Activated CD4-positive, alpha-beta T cell treated with anti-CD3 and anti-CD28 coated beads, Interleukin-2, Interleukin-6, amounts not matched to agents 100 ng/mL and 50 ng/mL, durations not matched to agents 16 hours and 8 hours (primary cell): ENCODE measurements at places on chromosomes 2 and 18.

DNA sequence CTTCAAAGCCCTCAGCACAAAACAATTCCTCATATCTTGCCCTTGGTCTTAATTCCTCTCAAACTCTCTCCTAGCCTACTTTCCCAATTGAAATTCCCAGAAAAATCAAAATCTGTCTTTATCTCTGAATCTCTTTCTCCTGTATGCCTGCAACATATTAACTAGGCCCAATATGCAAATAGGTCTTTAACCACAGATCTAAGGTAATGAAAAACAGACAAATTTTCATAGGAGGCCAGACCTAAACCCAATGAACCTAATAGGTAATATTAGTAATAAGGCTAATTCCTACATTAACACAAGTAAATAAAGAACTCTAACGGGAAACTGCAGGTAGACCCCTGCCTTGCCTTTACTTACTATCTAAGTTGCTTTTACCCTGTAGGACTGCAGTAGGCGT lies 41.4 kb downstream of the WDR33 start:
- DNase-seq: no peak

GRCh38 chr18:42611134-42611533 lies 504.4 kb downstream of the RIT2 start:
- no peak for DNase-seq

- no peak for DNase-seq
These were observed 38.5 kb downstream of the SPRED2 start for GRCh38 chr2:65393743-65394422.

GRCh38 chr2:98170076-98170475 lies 83.1 kb downstream of the VWA3B start:
- no peak for DNase-seq

- DNase-seq: no peak
These were observed 29.8 kb upstream of the RMP24 start for GRCh38 chr18:35942661-35943060.

DNA sequence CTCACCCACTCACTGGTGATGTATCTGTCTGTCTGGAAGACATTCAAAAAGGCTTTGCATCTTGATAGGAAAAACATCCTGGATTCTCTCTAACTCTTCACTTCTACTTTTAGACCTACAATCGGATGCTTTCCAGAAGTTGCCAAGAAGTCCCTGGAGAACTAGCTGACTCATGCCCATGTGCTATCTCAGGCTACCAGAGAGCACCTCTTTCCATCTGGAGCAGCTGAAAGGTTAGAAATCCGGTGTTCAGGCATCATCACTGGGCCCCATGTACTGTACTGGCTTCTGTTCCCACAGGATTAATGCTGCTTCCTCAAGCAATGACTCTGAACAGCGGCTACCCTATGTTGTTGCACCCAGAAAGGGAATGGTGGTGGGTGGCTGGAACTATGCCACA lies 259.0 kb downstream of the NBAS start:
- DNase-seq: no peak

- no peak for DNase-seq
These were observed 19.7 kb upstream of the DYNC2LI1 start for GRCh38 chr2:43754180-43754579.

GRCh38 chr2:24926602-24927252 lies 6.7 kb upstream of the ADCY3 start:
- DNase-seq: peak; percentile 82

GRCh38 chr2:109457794-109458193 lies 156.0 kb downstream of the SEPTIN10 start:
- no peak for DNase-seq

GRCh38 chr2:178542569-178542968 lies 62.3 kb downstream of the PLEKHA3 start:
- DNase-seq: no peak

DNA sequence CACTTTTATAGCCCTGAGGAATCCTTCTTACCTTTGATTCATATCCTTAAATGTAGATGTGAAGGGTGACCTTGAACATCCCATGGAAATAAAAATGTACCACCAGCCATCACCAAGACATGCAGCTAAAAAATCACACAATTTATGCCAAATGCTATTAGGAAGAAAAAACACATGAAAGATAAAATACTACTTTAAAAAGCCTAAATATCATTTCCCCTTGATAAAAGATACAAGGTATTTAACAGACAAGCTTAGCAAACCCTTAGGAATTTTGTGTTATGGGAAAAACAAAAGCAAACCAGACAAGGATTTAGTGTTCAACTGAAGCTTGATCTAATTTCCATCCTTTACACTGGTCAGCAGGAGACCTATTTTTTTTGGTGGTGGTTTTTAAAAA lies 255.0 kb downstream of the ICOS start:
- no peak for DNase-seq

DNA sequence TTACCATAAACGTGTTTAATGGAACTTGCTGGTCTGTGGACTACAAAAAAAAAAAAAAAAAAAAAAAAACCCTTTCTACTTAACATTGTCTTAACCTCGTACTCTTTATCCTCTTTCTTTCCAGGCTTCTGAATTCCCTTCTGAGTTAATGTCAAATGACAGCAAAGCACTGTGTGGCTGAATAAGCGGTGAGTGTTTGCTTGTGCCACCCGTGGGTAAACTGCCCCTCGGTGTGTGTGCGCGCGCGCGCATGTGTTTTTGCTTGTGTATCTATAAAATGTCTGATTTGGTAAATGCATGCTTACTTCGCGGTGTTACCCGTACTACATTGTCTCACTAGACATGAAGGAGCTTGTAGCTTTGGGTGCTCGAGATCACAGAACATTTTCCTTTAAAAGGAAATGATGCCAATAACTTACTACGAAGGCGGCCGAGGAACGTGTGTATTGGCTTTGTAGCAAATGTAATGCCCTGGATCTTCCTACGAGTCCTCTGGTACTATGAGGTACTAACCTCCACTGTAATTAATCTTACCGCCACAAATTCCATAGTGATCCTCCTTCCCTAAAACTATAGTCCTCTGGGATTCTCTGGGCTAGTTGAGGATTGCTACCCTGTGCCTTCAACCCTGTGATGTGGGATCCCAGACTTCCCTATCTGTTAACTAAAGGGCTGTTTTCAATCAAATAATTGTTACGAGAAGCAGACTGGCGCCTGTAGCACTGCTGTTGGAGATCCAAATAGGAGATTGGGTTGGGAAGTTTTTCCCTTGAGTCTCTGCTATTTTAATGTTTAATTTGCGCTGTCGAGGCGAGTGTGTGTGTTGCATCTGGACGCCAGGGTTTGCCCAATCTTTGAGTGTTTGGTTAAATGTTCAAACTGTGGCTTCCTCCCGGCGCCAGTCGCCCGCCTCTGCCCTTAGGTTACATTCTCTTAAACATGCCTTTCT lies 1.1 kb downstream of the ID2 start:
- peak; percentile 64 for DNase-seq

- no peak for DNase-seq
These were observed 166.4 kb upstream of the FANCL start for GRCh38 chr2:58407487-58407886.
